CD4-positive, alpha-beta T cell treated with Interleukin-21 for 1 hour (primary cell): ENCODE measurements at places on chromosomes 4 and X.

DNA sequence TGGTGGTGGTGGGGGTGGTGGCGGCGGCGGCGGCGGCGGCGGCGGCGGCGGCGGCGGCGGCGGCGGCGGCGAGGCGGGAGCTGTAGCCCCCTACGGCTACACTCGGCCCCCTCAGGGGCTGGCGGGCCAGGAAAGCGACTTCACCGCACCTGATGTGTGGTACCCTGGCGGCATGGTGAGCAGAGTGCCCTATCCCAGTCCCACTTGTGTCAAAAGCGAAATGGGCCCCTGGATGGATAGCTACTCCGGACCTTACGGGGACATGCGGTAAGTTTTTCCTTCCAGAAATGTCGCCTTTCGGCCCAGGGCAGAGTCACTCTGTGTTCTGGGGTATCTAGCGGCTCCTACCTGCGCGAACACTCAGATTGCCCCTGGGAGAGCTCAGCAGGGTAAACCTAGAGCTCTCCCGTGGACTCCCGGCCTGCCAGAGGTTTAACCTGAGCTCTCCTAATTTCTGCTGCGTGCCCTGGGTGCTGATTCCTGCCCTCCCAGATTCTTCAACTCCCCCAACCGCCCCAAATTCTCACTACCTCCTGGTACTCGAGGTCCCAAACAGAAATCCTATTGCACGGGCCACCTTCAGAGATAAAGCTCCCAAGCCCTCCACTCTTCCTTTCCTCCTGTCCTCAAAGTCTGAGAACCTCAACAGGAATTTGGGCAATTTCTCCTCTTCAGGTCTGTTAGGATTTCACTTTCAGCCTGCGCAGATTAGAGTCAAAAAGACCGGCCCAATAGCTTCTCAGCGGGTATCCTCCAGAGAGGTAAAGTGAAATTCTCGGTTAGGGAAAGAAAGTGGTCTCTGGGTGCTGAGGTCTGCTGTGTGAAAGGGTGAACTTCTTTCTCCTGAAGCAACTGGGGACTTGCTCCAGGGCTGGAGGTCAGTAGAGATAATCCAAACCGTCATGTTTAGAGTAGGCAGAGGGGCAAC, 2.9 kb downstream of the AR start:
- no peak for DNase-seq

- DNase-seq = peak; percentile 90
Measured at GRCh38 chr4:7070729-7071511, 3.1 kb upstream of the GRPEL1 start.

DNA sequence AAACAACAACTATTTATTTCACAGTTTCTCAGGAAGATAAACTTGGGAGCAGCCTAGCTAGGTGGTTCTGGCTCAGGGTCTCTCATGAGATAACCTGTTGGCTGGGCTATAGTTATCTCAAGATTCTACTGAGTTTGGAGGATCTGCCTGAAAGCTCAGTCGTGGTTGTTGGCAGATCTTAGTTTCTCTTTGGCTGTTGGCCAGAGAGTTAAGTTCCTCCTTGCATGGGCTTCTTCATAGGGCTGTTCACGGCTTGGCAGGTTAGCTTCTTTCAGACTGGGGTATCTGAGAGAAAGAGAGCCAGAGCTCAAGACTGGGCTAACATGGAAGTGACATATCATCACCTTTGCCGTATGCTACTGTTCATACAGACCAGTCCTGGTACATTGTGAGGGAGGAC, 28.7 kb downstream of the SEC24B start:
- DNase-seq = no peak

DNA sequence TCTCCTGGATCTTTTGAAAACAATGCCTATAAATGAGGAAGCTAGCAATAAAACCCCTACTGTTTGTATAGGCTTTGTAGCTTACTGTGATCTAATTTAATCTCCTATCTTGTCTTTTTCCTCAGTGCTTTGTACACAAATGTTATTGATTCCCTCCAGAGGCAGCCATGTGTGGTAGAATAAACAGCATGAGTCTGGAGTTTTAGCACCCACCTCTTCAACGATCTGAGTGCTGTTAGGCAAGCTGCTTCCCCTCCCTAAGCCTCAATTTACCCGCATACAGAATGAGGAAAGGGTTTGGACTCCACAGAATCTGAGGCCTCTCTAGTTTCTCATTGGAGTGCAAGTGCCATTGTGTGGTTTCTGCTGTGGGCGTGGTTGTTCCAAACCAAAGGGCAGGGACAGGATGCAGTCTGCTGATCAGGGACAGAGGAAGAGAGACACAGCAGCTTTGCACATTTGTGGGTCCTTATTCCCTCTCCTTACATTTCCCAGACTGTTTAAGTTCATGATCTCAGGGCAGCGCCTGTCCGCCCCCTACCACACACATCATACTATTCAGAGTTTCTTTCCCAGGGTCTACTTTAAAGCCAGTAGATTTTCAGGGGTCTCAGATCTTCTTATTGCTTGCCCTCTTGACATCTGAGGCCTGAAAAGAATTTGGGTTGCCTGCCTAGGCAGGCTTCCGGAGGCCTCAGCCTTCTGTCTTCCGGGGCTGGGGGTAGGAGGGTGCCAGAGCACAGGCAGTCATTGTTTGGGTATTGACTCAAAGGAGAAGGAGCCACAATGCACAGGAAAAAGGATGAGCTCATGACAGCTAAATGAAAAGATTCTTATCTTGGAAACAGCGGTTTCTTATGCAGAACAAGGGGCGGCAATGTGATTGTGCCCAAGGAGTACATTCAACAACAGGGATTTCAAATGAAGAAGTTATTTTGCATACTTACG, 114.9 kb upstream of the TEX13D start:
- peak; percentile 67 for DNase-seq

DNA sequence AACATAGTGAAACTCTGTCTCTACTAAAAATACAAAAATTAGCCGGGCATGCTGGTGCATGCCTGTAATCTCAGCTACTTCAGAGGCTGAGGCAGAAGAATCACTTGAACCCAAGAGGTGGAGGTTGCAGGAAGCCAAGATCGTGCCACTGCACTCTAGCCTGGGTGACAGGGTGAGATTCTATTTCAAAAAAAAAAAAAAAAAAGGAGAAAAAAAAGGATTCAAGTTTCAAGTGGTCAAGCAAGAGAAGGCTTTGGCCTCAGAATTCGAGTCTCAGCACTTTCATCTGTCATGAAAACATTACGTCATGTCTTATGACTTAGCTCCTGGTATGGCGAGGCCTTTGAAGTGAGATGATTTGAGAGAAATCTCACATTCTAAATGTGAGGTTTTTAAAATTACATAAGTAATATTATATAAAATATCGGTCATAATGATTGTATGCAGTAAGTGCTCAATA, 21.2 kb upstream of the DHRSX start:
- no peak for DNase-seq

DNA sequence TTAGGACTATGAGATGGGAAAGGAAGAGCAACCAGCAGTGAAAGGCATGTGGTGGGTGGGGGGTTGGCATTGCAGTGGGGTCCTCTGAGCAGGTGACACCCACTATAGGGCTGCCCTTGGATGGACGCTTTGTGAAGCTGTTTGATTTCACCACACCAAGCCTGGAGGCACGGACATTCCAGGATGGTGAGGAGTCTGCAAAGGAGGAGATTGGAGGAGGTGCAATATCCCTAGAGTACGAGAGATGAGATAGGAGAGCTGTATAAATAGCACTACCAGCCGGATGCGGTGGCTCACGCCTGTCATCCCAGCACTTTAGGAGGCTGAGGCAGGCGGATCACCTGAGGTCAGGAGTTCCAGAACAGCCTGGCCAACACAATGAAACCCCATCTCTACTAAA, 42.3 kb downstream of the SHOX start:
- no peak for DNase-seq
